Osteoblast (primary cell): ENCODE measurements at places on chromosomes 6 and 20. TPM values are rescaled to one million over a fixed set of nuclear protein-coding genes. Genes with fewer than 3 reads are reported as not detected.

Gene MYT1
- not detected in 2 replicates for total RNA-seq

Gene ZNF165
- total RNA-seq: 0.36 and 1.2 TPM in 2 replicates

Gene BHLHE23
- total RNA-seq: not detected in 2 replicates

Gene SPATS1
- not detected in 2 replicates for total RNA-seq

Gene C6orf47
- total RNA-seq: 21.2 and 21.7 TPM in 2 replicates

Gene PTCHD4
- 6.5 and 9.7 TPM in 2 replicates for total RNA-seq

Gene TCP11
- 0.29 and 0.72 TPM in 2 replicates for total RNA-seq

Gene VSX1
- not detected in 2 replicates for total RNA-seq

Gene NRSN1
- total RNA-seq: not detected in 2 replicates

Gene FAM83B
- total RNA-seq: under 0.01 TPM in 1 of 2 replicates, not detected in the other

Gene LY6G6C
- not detected in 2 replicates for total RNA-seq

Gene C20orf144
- under 0.01 TPM in 2 replicates for total RNA-seq

Gene WFDC6
- total RNA-seq: not detected in 2 replicates

Gene ARMH2
- not detected in 2 replicates for total RNA-seq

Gene TPBG
- total RNA-seq: 47.8 and 48.6 TPM in 2 replicates

Gene AAR2
- 28.3 and 29.0 TPM in 2 replicates for total RNA-seq

Gene GJA1
- 1,360 and 1,632 TPM in 2 replicates for total RNA-seq

Gene TOMM6
- 37.4 and 54.6 TPM in 2 replicates for total RNA-seq

Gene CCN6
- total RNA-seq: 6.8 and 6.9 TPM in 2 replicates

Gene AIF1
- total RNA-seq: 0.36 TPM in 1 of 2 replicates, not detected in the other

Gene TGM3
- not detected in 2 replicates for total RNA-seq

Gene CPXM1
- under 0.01 and 0.88 TPM in 2 replicates for total RNA-seq

Gene SAPCD1
- total RNA-seq: 0.59 and 1.4 TPM in 2 replicates

Gene SAMD3
- total RNA-seq: 0.72 and 3.5 TPM in 2 replicates

Gene AGPAT4
- 13.8 and 16.8 TPM in 2 replicates for total RNA-seq

Gene CEP57L1
- 17.7 and 23.6 TPM in 2 replicates for total RNA-seq

Gene POU3F2
- total RNA-seq: under 0.01 TPM in 1 of 2 replicates, not detected in the other

Gene LY6G6D
- not detected in 2 replicates for total RNA-seq

Gene SNTA1
- total RNA-seq: 27.1 and 27.5 TPM in 2 replicates

Gene FAXC
- 0.88 and 1.1 TPM in 2 replicates for total RNA-seq

Gene PCMTD2
- 51.0 and 59.4 TPM in 2 replicates for total RNA-seq

Gene TRIM38
- total RNA-seq: 13.0 and 13.3 TPM in 2 replicates

Gene TBXT
- total RNA-seq: not detected in 2 replicates

Gene AMD1
- 62.8 and 63.0 TPM in 2 replicates for total RNA-seq

Gene VGLL2
- total RNA-seq: not detected in 2 replicates

Gene ZC2HC1B
- not detected in 2 replicates for total RNA-seq

Gene SEC23B
- total RNA-seq: 30.8 and 31.5 TPM in 2 replicates

Gene EYS
- under 0.01 TPM in 2 replicates for total RNA-seq

Gene HLA-F
- 30.4 and 44.2 TPM in 2 replicates for total RNA-seq

Gene GATA5
- total RNA-seq: not detected in 2 replicates

Gene PRIM2
- 30.0 and 35.1 TPM in 2 replicates for total RNA-seq

Gene DDO
- 3.6 and 5.9 TPM in 2 replicates for total RNA-seq

Gene TAAR2
- not detected in 2 replicates for total RNA-seq

Gene KCNK15
- total RNA-seq: 81.3 and 121 TPM in 2 replicates

Gene KCNQ5
- total RNA-seq: 4.0 and 8.5 TPM in 2 replicates

Gene ULBP2
- total RNA-seq: 2.5 and 3.2 TPM in 2 replicates

Gene IL20RA
- total RNA-seq: 0.29 and 0.36 TPM in 2 replicates

Gene CCM2L
- not detected in 2 replicates for total RNA-seq

Gene SLC16A10
- total RNA-seq: under 0.01 TPM in 1 of 2 replicates, not detected in the other

Gene KDM1B
- 17.7 and 18.6 TPM in 2 replicates for total RNA-seq

Gene OR12D3
- total RNA-seq: not detected in 2 replicates

Gene VPS52
- 41.3 and 42.7 TPM in 2 replicates for total RNA-seq

Gene NMBR
- total RNA-seq: not detected in 2 replicates

Gene SLX4IP
- total RNA-seq: 4.0 and 4.7 TPM in 2 replicates

Gene ALDH5A1
- 1.8 and 2.2 TPM in 2 replicates for total RNA-seq

Gene SIRPD
- total RNA-seq: not detected in 2 replicates

Gene COL19A1
- total RNA-seq: under 0.01 TPM in 1 of 2 replicates, not detected in the other

Gene STX11
- 0.29 and 0.36 TPM in 2 replicates for total RNA-seq

Gene ADTRP
- total RNA-seq: 0.72 and 1.2 TPM in 2 replicates
